Spleen (tissue), 13 donors: ENCODE measurements at places on chromosomes 3 and 15.

- peak; percentile 58 for DNase-seq
These were observed 3.1 kb upstream of the ZXDC start for GRCh38 chr3:126478581-126479310.

DNA sequence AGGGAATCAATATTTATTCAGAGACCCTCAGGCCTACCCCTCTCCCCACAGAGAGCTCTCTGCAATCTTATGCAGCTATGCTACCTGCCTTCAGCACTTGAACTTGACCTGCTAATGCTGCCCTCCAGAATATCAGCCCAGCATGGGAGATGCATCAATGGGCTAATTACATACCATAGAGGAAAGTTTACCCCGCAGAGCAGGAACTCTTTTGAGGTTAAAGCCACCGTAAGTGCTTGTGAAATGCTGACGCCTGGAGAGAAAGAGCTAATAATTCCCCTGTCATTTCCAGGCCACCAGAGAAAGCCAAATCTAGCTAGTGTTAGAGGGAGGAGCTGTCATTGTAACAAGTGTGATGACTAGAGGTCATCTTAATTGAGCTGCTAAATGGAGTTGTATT, 127.5 kb downstream of the CHST2 start:
- no peak for DNase-seq

DNA sequence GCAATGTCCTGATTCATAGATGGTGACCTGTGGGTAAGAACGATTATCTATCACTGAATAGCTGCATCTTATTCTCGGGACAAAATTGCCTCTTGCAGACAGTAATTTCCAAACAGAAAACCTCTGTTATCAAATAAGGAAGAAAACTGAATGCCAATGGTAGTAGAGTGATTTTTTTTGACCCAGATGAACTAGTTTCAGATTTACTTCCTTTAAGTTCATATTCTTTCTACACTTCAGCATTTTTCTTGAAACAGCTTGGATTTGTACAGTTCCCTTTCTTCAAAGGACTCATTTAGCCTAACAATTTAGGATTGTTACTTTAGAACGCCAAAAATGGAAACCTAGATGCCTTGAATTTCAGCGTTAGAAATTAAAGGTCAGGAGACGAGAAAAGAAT, 14.6 kb downstream of the ETV5 start:
- no peak for DNase-seq

DNA sequence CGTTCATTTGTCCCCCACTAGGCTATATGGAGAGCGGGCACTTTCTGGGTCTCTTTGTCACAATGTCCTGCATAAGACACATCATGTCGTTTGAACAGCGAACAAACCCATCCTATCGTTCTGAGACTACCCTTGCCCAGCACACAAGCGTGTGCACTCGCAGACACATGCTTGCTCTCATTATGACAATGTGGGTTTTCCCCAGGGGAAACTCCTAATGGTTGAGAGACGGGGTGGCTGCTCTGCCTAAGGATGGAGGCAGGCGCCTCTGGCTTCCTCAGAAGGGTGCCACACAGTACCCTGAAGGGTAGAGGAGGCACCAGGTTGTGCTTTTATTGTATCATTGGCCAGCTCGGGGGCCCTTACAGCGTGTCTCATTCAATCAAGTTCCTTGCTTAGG, 51.0 kb upstream of the MYZAP start:
- DNase-seq, result no peak

- peak; percentile 68 for DNase-seq
These were observed 35.3 kb downstream of the TSPAN3 start for GRCh38 chr15:77035584-77035983.

DNA sequence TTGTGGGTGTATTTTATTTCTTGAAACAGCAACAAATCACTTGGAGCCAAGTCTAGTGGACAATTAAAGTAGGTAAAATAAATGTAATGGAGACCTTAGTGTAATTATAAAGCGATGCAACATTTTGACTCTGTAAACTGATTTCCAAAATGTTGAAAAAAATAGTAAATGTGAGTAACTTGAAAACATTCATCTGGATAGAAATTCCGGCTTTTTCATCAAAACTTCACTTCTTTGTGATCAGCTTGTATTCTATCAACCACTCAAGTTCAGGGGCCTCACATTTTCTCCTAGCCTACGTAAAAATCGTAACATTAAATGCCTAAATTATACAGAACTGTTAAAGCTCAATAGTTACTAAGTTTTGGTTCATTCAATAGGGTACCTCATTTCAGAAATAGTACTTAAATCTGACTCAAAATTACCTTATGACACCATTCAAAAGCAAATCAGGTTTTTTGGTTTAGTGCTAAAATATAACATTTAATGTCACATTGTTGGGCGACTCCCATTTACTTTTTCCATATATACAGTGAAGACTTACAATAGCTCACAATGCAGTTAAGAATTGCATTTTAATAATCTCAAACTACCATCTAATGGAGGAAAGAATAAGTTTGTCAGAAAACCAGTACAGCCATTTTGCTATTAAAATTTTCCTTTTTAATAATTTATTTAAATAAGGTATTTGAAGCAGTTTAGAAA, 12.7 kb downstream of the CCNL1 start:
- DNase-seq, result no peak

- DNase-seq, result no peak
These were observed 196.8 kb upstream of the LPP start for GRCh38 chr3:187957165-187957581.

DNA sequence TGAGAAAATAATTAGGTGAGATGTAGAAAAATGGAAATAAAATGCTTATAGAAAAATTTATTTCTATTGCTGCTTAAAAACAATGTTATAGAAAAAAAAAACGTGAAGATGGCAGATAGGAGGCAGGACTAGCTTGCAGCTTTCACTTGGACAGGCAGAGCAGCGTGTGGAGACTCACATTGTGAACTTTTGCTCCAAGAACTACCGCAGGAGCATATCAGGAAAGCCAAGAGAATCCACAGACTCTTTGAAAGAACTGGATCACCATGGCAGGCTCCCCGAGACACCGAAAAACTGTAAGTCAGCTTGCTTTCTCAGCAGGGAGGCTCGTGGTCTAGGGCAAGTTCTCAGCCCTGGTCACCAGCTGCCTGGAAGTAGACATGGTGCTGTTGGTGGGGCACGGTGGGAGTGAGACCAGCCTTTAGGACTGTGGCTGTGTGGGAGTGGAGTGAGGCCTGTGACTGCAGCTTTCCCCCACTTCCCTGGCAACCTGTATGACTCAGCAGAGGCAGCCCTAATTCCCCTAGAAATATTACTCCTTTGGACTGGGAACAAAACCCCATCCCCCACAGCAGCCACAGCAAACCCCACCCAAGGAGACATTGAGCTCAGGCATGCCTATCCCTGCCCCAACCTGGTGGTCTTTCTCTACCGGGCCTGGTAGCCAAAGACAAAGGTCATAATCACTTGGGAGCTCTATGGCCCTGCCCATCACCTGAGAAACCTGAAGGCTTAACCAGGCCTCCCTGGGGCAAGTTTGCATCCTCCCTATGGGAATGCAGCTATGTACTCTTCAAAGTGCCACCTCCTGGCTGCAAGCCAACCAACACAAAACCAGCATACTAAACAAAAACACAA, 22.8 kb downstream of the STRIT1 start:
- DNase-seq, result no peak

DNA sequence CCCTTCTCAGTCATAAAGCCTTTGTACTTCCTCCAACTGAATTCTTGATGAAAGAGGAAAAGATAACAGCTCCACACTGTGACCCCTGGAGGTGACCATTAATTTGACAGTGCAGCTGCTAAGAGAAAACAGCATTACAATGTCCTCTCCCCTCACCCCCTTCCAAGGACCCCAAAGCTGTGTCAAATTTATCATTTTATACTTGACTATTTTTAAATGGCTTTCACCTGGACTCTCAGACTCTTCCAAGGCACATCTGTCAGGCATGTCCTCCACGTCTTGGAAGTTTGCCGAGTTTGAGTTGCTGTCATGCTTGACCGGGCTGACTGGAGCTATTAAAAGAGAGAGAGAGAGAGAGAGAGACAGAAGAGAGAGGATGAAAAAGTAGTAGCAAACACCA, 236.5 kb downstream of the WDR72 start:
- no peak for DNase-seq

- DNase-seq, result no peak
These were observed 85.5 kb downstream of the TM4SF4 start for GRCh38 chr3:149560001-149560400.

DNA sequence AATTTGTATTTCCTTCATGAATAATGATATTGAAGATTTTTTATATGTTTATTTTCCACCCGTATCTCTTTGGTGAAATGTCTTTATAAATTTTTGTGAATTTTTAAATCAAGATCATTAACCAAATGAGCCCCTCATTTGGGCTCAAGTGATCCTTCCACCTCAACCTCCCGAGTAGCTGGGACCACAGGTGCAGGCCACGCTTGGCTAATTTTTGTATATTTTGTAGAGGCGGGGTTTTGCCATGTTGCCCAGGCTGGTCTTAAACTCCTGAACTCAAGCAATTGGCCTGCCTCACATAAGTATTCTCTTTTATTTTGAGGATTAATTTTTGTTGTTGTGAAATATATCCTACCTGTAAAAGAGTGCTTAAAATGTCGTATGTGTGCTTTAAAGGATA, 4.9 kb downstream of the BBS4 start:
- DNase-seq, result no peak

DNA sequence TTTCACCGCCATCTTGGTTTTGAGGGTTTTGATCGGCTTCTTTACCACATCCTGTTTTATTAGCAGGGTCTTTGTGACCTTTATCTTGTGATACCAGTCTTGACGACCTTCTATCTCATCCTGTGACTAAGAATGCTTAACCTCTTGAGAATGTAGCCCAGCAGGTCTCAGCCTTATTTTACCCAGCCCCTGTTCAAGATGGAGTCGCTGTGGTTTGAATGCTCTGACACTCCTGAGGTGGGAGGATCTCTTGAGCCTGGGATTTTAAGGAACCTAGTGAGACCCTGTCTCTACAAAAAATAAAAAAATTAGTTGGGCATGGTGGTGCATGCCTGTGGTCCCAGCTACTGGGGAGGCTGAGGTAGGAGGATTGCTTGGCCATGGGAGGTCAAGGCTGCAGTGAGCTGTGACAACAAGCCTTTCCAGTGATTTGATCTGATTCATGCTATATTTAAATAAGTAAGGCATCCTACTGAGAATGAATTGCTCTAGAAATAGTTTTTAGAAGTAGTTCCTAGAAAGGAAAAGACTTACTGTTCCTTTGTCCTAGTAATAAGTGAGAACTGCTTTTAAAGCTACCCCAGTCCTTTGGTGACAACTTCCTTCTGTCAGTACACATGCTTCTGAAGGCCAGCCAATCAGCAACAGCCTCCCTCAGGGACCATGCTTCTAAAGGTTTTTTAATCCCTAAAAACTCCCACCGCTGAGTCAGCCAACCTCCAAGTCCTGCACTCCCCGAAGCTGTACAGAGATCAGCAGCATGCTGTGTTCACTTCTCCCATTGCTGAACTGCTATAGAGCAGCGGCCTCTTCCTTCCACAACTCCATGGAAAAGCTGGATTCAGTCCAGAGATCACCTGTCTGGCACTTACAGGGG, 9.1 kb upstream of the CEMIP start:
- DNase-seq, result no peak

DNA sequence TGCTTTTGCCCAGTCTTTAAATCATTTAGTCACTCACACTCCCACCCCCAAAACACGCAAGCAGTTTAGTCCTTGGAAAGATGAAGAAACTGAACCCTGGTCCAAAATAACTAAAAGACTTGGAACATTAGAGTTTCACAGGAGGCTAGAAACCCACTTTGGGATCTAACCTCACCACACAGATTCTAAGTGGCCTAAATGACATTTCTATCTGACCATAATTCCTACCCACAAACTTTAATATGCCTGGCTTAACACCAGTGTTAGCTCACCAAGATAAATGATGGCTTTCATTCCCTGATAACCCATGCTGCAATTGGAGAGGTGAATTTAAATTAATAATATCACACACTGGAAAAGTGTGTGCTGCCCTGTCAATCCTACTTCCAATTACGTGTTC, 295.3 kb upstream of the UBE2E2 start:
- DNase-seq, result no peak

DNA sequence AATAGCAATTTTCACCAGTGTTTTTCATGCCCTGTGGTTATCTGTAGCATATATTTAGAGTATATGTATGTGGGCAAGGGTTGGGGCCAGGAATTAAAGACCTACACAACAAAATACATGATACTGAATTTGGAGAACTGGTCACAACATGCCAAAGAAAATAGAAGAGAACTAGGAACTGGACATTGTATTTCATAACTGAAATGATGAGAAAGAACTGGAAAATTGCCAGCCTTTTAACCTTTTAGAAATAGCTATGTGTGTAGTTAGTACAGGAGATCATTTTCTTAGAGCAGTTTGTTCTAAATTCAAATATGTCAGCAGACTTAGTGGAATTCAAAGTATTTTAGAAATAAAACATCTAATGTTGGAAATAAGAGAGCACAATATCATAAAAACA, 227.1 kb upstream of the CGNL1 start:
- no peak for DNase-seq

DNA sequence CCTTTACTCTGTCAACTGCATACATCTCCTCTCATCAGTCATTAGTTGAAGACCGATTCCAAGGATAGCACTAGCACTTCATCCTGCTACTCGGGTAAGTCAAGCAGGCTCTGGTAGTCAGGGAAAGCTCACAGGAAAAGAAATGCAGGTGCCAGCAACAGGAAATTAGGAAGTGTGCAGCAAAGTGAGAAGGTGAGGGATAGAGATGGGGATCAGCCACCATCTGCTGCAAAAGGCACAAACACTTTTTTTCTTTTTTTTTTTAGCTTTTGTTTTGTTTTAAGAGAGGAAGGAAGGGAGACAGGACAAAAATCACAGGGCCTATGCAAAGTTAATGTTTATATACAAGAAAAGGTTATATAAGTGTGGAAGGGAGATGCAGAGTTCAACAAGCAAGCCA, 9.0 kb upstream of the BTLA start:
- no peak for DNase-seq

GRCh38 chr15:98722645-98723044, 74.3 kb downstream of the IGF1R start:
- DNase-seq, result no peak

- DNase-seq, result peak; percentile 59
These were observed 70.6 kb downstream of the SMAD6 start for GRCh38 chr15:66772604-66773128.

DNA sequence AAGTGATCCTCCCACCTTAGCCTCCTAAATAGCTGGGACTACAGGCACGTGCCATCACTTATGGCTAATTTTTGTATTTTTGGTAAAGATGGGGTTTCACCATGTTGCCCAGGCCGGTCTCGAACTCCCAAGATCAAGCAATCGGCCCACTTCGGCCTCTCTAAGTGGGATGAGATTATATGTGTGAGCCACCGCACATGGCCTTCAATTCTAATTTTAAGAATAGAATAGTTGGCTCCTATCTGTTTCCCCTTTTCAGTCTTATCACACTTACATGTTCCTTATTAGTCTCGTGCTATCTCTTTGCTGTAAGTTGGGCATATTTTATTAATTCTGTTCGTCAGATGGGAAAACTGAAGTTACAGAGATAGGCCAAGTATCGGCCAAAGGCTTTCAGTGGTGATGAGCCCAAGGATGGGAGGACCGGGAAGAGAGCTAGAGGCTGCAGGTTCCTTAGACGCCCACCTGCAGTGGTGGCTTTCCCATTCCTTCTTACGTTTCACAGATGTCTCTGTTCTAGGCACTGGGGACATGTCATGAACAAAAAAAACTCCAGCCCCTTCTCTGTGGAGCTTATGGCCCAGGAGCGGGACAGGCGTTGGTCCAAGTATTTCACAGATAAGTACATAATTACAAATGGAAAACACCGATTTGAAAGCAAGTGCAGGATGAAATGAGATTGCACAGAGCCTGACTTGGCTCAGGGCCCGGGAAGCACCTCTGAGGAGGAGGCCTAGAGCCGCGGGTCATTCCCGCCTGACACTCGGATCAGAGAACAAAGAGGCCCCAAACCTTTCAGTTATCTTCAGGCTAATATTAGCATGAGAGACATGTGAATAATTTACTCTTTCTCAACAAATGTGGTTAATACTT, 91.1 kb upstream of the KLF13 start:
- DNase-seq, result peak; percentile 63
